ENCODE measurements at places on chromosomes 6 and 20. TPM values are rescaled to one million over a fixed set of nuclear protein-coding genes. Genes with fewer than 3 reads are reported as not detected.

The NCOA5 gene
- 18.4 TPM for total RNA-seq

The MMP24OS gene
- 92.7 TPM for total RNA-seq

The ENPP3 gene
- total RNA-seq = 32.4 TPM

The ROMO1 gene
- 38.3 TPM for total RNA-seq

The THEMIS gene
- 0.82 TPM for total RNA-seq

DNA sequence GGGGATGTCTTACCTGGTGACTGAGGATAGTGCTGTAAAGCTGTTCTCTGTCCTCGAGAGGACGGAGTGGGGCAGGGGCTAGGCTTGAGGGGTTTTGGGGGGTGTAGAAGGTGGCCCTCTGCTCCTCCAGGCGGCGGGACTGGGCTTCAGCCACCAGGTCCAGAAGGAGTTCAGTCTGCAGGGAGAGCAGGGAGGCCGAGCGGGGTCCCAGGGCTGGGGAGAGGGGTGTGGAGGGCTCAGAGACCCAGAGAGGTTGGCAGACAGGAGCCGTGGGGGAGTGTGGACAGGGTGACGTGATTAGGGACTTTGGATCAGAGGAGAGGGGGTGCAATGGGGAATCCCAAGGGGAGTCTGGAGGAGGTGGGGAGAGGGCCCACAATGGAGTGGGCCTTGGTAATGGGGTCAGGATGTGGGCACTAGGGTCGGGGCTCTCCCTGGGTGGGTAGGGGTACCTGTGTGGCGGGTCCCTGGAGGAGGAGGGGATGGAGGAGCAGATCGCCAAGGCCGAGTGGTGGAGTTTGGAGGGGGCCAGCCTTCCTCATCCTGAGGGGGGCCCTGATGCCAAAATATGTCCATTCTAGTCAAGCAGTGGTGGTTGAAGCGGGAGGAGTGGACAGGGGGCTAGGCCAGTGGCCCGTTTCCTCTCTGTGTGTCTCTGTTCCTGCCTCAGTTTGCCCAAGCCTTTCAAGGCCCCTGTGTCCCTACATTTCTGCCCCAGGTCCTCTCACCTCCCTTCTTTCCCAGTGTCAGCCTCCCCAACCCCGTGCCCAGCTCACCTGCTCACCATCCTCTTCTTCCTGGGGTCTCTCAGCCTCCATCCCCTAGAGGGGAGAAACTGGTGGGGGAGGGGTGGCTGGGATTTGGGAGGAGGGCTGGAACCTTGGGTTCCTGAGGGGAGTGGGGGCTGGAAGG, 491 bp downstream of the GPSM3 start:
- peaks cover 17% of the 10 kb centered on the region for H3K36me3 ChIP-seq
- DNase-seq = no peak
- H3K27ac ChIP-seq = peak overlapping the region; percentile 99
- peak overlapping the region; percentile 69 for H3K4me3 ChIP-seq

GRCh38 chr20:33914919-33915318, 78.8 kb upstream of the RALY start:
- DNase-seq = peak; percentile 66
- no peak overlapping the region for H3K4me3 ChIP-seq
- no peaks in the 10 kb centered on the region for H3K36me3 ChIP-seq
- H3K27ac ChIP-seq = no peak overlapping the region

GRCh38 chr20:17439616-17440296, 91.4 kb downstream of the BFSP1 start:
- no peak for DNase-seq
- no peak overlapping the region for H3K4me3 ChIP-seq
- no peaks in the 10 kb centered on the region for H3K36me3 ChIP-seq
- H3K27me3 ChIP-seq = no peaks in the 10 kb centered on the region
- H3K27ac ChIP-seq = no peak overlapping the region
- no peaks in the 10 kb centered on the region for H3K4me1 ChIP-seq

GRCh38 chr6:30707281-30707850, 9.7 kb downstream of the MDC1 start:
- H3K4me3 ChIP-seq = no peak overlapping the region
- DNase-seq = no peak
- H3K36me3 ChIP-seq = peaks cover 36% of the 10 kb centered on the region
- H3K4me1 ChIP-seq = peaks cover 17% of the 10 kb centered on the region

DNA sequence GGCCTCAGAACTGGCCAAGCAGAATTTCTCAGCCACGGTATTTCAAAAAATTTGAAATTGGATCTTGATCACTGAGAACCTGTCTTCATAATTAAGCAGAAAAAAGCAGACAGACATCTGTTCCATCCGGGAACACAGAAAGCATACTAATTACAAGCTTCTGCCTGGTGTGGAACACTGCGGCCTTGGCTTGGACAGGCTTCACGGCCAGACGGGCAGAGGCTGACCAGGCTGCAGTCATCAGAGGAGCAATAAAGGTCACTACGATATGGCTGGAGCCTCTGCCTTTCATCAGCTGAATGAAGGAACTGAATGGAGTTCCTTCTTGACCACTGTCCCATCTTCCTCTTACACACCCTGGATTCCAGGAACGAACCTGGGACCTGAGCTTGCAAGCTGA, 3.9 kb upstream of the NRSN1 start:
- H3K27me3 ChIP-seq = no peaks in the 10 kb centered on the region
- no peak overlapping the region for H3K4me3 ChIP-seq
- H3K4me1 ChIP-seq = no peaks in the 10 kb centered on the region
- H3K36me3 ChIP-seq = no peaks in the 10 kb centered on the region
- H3K27ac ChIP-seq = no peak overlapping the region

GRCh38 chr6:8705435-8706020, 270.2 kb upstream of the SLC35B3 start:
- H3K4me1 ChIP-seq = no peaks in the 10 kb centered on the region
- H3K27ac ChIP-seq = no peak overlapping the region
- H3K4me3 ChIP-seq = no peak overlapping the region
- no peaks in the 10 kb centered on the region for H3K27me3 ChIP-seq
- no peak for DNase-seq

- no peak for DNase-seq
- H3K4me1 ChIP-seq = no peaks in the 10 kb centered on the region
- H3K4me3 ChIP-seq = no peak overlapping the region
- no peaks in the 10 kb centered on the region for H3K27me3 ChIP-seq
- H3K36me3 ChIP-seq = no peaks in the 10 kb centered on the region
Measured at GRCh38 chr6:4153514-4153985, 18.2 kb upstream of the ECI2 start.

- DNase-seq = peak; percentile 32
- H3K36me3 ChIP-seq = no peaks in the 10 kb centered on the region
- no peak overlapping the region for H3K4me3 ChIP-seq
- peaks cover 3% of the 10 kb centered on the region for H3K4me1 ChIP-seq
- H3K27me3 ChIP-seq = no peaks in the 10 kb centered on the region
- no peak overlapping the region for H3K27ac ChIP-seq
Measured at GRCh38 chr20:47150403-47151152, 205.9 kb downstream of the ZMYND8 start.

GRCh38 chr6:151847064-151847463, 39.6 kb downstream of the ESR1 start:
- no peak overlapping the region for H3K4me3 ChIP-seq
- H3K4me1 ChIP-seq = no peaks in the 10 kb centered on the region
- H3K27ac ChIP-seq = no peak overlapping the region
- H3K36me3 ChIP-seq = no peaks in the 10 kb centered on the region
- H3K27me3 ChIP-seq = no peaks in the 10 kb centered on the region

- H3K4me3 ChIP-seq = no peak overlapping the region
- H3K4me1 ChIP-seq = peaks cover 21% of the 10 kb centered on the region
- no peak overlapping the region for H3K27ac ChIP-seq
- peaks cover 32% of the 10 kb centered on the region for H3K27me3 ChIP-seq
- H3K36me3 ChIP-seq = no peaks in the 10 kb centered on the region
Measured at GRCh38 chr20:32021091-32021490, 10.9 kb downstream of the CCM2L start.

DNA sequence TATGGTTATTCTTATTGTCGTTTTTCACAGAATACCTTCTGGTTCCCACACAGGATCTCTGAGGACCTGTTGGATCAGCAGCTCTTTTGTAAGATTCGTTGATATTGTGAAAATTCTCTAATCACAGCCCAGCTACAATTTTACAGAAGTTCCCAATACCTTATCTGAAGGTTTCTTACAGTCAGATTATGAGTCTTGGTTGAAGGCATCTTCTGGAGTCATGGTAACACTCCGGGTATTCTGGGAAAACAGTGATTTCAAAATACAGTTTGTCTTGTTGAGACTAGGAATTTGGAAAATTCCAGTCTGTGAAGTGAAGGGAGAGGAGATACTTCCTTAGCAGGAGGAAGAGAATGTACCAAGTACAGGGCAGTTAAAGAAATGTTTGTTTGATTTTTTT, 22.2 kb upstream of the HLA-C start:
- H3K36me3 ChIP-seq = no peaks in the 10 kb centered on the region
- no peak for DNase-seq
- H3K27me3 ChIP-seq = peaks cover 11% of the 10 kb centered on the region
- H3K4me3 ChIP-seq = no peak overlapping the region
- no peak overlapping the region for H3K27ac ChIP-seq

DNA sequence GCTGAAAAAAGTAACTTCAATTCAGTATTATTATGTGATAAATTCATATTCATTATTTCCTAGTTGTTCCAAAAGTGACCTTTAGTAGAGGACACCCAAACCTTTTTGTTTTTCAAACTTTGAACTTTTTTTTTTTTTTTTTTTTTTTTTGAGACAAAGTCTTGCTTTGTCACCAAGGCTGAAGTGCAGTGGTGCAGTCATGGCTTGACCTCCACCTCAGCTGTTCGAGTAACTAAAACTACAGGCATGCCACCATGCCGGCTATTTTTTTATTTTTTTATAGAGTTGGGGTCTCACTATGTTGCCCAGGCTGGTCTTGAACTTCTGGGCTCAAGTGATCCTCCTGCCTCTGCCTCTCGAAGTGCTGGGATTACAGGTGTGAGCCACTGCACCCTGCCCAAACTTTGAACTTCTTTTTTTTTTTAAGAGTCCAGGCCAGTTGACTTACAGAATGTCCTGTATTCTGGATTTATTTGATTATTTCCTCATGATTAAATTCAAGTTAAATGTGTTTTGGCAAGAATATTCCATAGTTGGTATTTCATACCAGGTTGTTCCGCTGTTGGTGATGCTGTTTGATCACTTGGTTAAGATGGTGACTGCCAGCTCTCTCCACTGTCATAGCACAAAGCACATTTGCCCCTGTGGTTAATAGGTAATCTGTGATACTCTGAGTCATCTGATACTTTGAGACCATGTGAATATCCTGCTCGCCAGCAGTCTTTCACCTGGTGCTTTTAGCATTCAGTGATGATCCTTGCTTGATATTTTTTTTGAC, 48.0 kb downstream of the VAPB start:
- no peak overlapping the region for H3K4me3 ChIP-seq
- H3K4me1 ChIP-seq = no peaks in the 10 kb centered on the region
- peaks cover 19% of the 10 kb centered on the region for H3K36me3 ChIP-seq

- no peaks in the 10 kb centered on the region for H3K36me3 ChIP-seq
- H3K27ac ChIP-seq = no peak overlapping the region
- H3K27me3 ChIP-seq = no peaks in the 10 kb centered on the region
- H3K4me1 ChIP-seq = no peaks in the 10 kb centered on the region
- H3K4me3 ChIP-seq = no peak overlapping the region
- DNase-seq = no peak
Measured at GRCh38 chr6:135403584-135403983, 94.0 kb downstream of the AHI1 start.

GRCh38 chr6:158703111-158703836, 53.4 kb downstream of the SYTL3 start:
- H3K4me3 ChIP-seq = no peak overlapping the region
- H3K27me3 ChIP-seq = no peaks in the 10 kb centered on the region
- peaks cover 39% of the 10 kb centered on the region for H3K4me1 ChIP-seq
- H3K36me3 ChIP-seq = peaks cover 16% of the 10 kb centered on the region
- no peak overlapping the region for H3K27ac ChIP-seq
- no peak for DNase-seq

GRCh38 chr6:168020242-168020641, 22.8 kb downstream of the KIF25 start:
- H3K27ac ChIP-seq = no peak overlapping the region
- H3K4me1 ChIP-seq = no peaks in the 10 kb centered on the region
- DNase-seq = no peak
- H3K36me3 ChIP-seq = no peaks in the 10 kb centered on the region
- H3K27me3 ChIP-seq = no peaks in the 10 kb centered on the region

Data from natural killer cell (primary cell).